ENCODE measurements at places on chromosomes 7 and 10. TPM values are rescaled to one million over a fixed set of nuclear protein-coding genes. Genes with fewer than 3 reads are reported as not detected.

Gene KIAA1217
- total RNA-seq = 9.1 TPM

Gene CHAT
- not detected for total RNA-seq

Gene SPDYE8
- total RNA-seq = not detected

Gene RADIL
- 9.8 TPM for total RNA-seq

- no peaks in the 10 kb centered on the region for H3K27me3 ChIP-seq
- no peak overlapping the region for H3K27ac ChIP-seq
- H3K4me1 ChIP-seq = no peaks in the 10 kb centered on the region
- no peaks in the 10 kb centered on the region for H3K36me3 ChIP-seq
These were observed 88.7 kb upstream of the MYL10 start for GRCh38 chr7:101717628-101718357.

Data from GM23338 (cell line).